ENCODE measurements at places on chromosomes 11 and 22.

DNA sequence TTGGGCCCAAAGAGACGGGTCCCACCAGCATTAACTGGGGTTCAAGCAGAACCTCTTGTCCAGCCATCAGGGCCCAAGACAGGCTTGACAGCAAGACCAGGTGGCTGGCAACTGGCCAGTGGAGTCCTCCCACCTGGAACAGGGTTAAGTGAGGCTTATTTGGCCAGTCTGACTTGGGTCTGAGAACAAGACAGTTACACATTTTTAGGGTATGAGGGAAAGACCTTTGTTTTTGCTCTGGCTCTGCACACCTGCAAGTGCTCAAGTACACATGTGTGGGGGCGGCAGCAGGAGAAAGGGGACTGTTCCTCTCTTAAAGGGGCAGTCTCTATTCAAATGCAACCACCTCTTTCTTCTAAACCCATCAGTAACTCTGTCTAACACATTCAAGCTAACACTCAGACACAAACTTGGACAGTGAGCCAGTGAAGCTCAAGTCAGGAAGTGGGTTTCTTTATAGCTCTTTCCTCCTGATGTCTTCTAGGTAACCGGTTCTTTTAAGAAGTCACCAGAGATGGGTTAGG, 116.2 kb downstream of the ETS1 start:
- DNase-seq: no peak

GRCh38 chr11:42596576-42597145, 715.1 kb upstream of the API5 start:
- DNase-seq: no peak

DNA sequence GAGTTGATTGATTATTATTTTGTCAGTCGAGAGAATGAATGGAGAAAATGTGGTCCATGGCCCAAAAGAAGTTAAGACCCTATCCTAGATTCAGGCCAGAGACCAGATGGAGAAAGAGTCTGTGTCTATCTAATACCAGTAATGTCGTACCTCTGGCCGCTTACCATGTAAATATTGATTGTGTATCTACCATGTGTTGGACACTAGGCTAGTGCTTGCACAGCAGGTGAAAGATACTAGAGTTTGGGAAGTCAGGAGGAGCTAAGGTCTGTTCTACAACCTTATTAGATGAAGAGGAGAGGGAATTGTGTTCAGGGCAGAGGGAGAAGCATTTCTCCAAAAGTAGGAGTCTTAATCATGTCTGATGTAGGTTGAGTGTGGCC, 31.8 kb downstream of the PIK3IP1 start:
- DNase-seq: no peak

- DNase-seq: peak; percentile 25
Measured at GRCh38 chr11:14578541-14578956, 58.4 kb upstream of the PSMA1 start.

GRCh38 chr11:27770576-27770975, 70.3 kb upstream of the BDNF start:
- no peak for DNase-seq

Data from urinary bladder (tissue), 4 donors.